ENCODE measurements at places on chromosomes 12 and 14.

- DNase-seq = no peak
Measured at GRCh38 chr12:19457561-19457960, 18.3 kb downstream of the AEBP2 start.

GRCh38 chr12:47982311-47982710 lies 18.9 kb downstream of the TMEM106C start:
- no peak for DNase-seq

- DNase-seq = no peak
Measured at GRCh38 chr12:67727702-67728666, 79.4 kb downstream of the DYRK2 start.

DNA sequence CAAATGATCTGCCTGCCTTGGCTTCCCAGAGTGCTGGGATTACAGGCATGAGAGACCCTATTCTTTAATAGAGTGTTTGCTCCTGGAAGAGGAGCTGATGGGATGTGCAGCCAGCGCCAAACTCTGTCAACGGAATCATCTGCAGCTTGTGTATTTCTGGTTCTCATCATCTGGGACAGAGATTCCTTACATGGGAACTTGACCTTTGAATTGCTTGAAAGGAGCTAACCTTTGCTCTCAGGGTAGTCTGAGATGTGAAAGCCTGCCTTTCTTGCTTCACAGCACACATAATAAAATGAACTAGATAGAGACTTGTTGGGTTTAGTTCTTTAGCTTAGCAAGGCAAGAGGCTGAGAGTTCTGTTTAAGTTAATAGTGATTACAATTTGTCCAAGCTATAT lies 120.0 kb downstream of the OTOGL start:
- no peak for DNase-seq

DNA sequence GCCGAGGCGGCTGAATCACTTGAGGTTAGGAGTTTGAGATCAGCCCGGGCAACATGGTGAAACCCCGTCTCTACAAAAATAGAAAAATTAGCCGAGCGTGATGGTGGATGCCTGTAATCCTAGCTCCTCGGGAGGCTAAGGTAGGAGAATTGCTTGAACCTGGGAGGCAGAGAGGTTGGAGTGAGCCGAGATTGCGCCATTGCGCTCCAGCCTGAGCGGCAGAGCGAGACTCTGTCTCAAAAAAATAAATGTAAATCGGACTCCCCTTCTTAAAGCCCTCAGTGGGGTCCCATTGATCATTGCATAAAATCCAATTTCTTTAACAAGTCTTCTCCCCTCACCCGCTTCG lies 908 bp downstream of the TDP1 start:
- DNase-seq = no peak

GRCh38 chr12:53213348-53213747 lies 6.3 kb upstream of the ITGB7 start:
- DNase-seq = peak; percentile 88

DNA sequence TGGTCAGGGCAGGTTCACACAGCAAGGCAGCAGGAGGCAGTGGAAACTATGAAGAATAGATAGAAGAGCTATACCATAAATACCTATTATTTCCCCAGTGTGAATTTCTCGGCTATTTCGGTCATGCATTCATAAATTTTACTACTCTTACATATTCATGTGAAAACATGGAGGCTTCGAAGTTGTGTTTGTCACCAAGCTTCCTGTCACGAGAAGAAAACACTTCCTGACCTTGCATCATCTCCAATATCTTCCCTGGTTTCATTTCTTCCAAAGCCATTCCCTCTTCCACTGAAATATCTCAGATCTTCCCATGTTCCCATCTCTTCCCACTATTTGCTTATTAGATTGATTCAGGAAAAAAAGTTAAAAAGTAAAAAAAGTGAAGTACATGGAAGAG lies 80.4 kb downstream of the CPNE8 start:
- no peak for DNase-seq

- DNase-seq = no peak
Measured at GRCh38 chr14:58398895-58399294, 3.2 kb downstream of the TOMM20L start.

DNA sequence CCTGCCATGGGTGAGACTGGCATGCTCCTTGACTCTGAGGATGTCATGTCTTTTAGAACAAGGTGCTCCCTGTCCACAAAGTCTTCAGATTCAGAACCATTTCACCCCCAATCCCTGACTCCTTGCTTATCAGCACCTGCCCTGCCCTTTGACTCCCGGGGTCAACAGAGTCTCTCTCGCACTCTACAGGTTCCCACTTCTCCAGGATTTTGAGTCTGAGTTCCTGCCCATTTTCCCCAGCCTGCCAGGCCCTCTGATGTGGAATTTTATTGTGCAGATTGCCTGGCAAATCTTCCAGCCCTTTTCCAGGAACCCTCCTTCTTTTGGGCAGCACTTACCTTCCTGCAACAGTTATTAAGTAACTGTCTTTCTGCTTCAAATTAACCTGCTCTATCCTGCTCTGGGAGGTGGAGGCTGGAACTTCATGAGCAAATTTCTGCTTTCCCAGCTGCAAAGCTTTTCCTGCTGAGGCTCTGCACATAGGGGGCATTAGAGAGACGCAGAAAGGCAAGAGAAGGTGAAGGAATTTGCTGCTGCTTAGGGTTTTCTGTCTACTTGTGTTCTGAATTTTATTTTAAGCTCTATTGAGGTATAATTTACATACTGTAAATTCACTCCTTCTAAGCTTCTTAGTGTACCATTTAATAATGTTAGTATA lies 259.1 kb downstream of the PCNX1 start:
- DNase-seq = no peak

GRCh38 chr14:75675265-75675960 lies 14.4 kb downstream of the TTLL5 start:
- DNase-seq = no peak

- no peak for DNase-seq
Measured at GRCh38 chr12:22459838-22460490, 84.4 kb downstream of the C2CD5 start.

GRCh38 chr12:63301311-63301710 lies 150.3 kb upstream of the AVPR1A start:
- no peak for DNase-seq

DNA sequence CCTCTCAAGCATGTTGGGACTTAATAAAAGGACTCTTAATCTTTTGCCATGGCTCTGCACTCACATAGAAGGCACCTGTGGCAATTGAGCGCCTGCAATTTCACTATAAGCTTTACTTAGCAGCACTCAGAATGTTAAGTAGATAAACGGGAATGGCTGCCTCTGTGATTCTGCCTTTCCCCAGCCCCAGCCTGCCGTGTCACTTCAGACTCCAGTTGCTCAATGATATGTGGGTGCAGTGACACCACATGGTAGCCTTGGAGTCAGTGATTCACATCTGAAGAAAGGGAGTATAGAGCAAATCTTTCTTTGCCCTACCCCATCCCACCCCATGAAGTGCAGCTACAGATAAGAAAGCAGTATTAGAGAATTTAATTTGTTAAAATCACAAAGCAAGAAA lies 96.1 kb downstream of the ZFC3H1 start:
- DNase-seq = no peak

- DNase-seq = no peak
Measured at GRCh38 chr14:105860615-105861580, 334.5 kb downstream of the TMEM121 start.

DNA sequence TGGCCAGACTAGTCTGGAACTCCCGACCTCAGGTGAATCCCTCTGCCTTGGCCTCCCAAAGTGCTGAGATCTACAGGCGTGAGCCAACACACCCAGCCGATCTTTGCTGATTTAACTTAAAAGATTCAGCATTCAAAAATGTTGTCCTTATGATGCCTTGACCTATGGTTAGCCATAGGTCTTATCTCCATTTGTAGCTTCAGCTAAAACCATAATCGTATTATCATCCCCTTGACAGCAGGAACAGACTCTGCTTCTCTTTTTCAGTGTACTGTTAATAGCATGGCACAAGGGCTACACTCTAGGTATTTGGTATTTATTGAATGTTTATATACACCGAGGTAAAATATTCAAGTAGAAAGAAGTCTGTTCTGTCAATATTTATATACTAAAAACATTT lies 15.3 kb downstream of the CCDC62 start:
- no peak for DNase-seq

DNA sequence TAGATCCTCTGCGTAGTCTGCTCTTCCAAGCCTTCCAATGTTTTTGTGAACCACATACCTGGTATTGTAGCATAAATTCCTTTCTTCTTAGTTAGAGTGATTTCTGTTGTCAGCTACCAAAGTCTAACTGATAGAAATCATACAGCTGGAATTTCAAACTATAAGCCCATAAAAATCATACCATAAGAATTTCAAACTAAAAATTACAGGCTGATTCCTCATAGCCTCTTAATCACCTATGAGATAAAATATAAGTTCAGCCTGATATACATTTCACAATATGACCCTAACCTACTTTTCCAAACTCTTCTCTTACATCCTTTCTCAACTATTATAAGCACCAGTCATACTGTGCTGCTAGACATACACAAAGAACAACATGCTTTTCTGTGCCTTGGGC lies 64.8 kb downstream of the PTHLH start:
- DNase-seq = no peak

DNA sequence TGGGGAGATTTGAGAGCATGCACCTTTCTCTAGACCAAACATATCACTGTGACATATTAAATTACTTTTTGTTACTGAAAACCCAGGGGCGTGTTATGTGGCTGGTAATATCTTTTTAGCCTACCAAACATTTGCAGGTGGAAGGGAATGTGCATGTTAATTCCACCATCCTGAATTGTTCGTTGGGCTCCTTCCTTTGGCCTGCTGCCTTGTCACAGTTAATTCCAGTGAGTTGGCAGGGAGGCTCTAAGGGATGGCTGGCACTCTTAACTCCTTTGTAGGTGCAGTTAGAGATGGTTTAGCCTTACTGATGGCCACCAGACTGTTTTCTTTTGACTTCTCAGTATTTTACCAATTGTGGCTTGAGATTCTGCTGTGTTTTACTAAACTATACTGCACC lies 64.5 kb downstream of the DIP2B start:
- DNase-seq = no peak

DNA sequence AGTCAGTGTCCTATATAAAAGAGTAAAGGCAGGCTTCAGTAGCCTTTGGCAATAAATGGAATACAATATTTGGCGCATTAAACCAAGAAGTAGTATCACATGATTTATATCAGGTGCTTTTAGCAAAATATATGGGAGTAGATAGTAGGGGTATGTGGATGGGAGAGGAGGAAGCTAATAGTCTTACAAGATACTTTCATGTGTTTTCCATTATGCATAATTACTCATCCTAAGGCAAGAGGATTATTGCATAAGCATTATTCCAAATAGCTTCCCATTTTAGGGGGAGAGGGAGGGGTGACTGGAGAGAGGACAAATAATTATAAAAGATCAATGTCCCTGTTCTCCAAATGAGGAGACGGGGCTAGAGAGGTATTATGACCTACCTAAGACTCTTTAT lies 104.3 kb downstream of the DUSP6 start:
- no peak for DNase-seq

DNA sequence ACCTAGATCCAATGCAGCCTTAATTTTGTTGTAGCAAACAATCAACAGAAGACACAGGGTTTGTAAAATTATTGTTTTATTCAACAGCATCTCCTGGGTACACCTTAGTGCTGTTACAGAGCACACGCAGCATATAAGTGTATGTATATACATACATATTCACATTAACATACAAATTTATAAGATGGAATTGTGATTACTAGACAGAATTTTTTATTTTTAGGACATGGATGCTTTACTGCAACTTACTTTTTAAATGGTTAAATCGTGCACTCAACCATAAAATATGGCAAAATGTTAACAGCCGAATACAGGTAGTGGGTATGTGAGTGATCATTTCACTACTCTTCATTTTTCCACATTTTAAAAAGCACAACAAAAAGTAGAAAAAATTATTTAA lies 16.6 kb downstream of the HEATR5A start:
- no peak for DNase-seq

- DNase-seq = no peak
Measured at GRCh38 chr14:96752594-96752993, 44.6 kb upstream of the VRK1 start.

DNA sequence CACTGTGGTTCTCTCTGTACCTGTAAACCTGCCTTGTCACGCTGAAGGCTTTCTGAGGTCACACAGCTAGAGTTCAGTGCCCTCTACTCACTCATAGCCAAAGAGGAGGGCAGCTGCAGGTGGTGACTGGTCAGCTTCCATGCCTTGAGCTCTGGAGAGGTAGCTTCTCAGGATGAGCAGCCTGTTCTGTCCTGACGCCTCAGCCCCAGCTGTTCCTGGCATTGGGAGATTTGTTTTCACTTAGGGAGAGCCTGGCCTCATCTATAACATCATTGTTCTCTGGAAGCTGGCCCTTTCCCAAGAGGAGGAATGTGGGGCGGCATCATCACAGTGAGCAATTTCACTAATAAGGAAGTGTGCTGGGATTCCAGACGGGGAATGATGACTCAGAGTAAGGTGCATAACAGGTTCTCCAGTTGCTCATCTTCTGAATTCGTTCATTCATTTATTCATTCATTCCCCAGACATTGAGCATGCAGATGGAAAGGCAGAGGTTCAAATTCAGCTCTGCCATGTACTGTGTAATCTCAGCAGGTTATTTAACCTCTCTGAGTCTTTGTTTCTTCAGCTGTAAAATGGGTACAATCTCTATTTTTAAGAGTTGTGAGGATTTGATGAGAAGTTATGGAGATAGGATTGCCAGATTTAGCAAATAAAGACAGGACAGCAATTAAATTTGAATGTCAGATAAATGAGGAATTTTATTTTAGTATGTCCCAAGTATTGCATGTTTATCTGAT lies 255.8 kb upstream of the CRY1 start:
- DNase-seq = no peak

- no peak for DNase-seq
Measured at GRCh38 chr12:3496957-3497356, 6.0 kb downstream of the PRMT8 start.

DNA sequence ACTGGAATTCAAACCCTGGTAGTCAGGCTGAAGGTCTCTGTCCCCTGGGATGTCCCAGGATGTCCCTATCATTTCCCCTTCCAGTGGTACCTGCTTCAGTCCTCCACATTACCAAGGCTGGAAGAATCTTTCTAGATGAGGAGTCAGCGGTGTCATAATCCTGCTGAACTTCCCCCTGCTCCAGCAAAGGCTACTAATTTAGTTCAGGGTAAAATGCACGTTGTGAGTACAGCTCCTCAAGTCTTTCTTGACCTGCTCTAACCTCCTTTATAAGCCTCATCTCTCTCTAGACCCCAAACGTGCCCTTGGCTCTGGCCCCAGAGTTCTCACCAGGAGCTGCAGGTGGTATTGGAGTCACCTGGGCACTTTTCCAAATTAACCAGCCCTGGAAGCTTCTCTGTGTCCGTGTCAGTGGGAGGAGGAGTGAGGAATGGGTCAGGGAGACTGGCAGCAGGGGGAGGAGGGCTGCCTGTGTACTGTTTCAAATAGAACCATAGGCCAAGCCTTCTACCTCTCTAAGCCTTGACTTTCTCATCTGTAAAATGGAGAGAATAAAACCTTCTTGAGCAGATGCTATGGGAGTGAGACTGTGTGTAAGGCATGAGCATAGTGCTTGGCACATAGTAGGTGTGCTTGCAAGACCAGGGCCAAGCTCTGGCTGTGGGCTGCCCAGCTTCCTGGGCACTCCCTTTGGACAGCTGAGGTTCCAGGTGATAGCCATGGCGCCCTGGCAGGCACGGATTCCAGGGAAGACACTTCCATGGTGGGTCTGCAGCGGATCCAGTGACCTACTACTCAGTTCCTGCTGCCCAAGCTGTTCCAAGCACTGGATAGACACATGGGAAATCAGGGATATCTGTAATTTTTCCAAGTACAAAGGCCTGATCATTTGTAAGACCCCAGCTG lies 24.5 kb downstream of the ASB2 start:
- DNase-seq = no peak

- DNase-seq = no peak
Measured at GRCh38 chr14:68630611-68631393, 162.1 kb downstream of the ZFP36L1 start.

- no peak for DNase-seq
Measured at GRCh38 chr14:94367347-94368242, 20.8 kb downstream of the SERPINA1 start.
